ENCODE measurements at places on chromosomes 7 and 10.

GRCh38 chr7:98984126-98984525, 105.8 kb downstream of the TRRAP start:
- no peak for DNase-seq

DNA sequence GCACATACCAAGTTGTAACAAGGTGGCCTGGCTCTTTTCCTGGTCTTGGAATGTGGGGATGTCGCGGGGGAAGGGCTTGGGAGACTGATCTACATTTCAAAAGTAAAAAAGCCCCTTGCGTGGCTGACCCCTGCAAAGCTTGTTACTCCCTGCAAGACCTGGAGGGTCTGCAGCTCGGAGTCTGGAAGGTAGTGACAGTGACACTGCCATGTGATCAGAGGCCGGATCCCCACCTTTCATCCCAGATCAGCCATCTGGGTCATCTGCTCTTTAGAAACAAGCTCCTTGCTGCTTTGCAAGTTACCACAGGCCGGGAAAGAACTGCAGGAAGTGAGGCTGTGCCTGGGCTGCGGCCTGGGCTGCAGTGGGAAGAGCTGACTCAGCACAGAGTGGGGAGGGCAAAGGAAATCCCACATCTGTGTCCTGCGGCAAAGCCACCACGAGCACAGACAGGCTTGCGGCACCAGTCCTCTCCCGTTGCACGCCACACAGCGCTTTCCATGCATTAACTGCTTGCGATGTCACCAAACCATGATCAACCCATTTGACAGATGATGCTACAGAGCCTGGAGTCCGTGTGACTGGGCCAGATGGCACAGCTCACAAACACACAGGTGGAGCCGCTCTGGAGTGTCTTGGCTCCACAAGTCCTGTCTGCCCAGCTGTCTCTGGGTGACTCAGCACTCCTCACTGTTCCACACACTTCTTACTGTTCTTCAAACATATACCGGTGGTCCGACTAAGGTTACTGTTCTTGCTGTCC, 97.7 kb downstream of the SH3PXD2A start:
- DNase-seq: no peak

GRCh38 chr10:96292971-96293920, 11.0 kb upstream of the DNTT start:
- DNase-seq: peak; percentile 62

DNA sequence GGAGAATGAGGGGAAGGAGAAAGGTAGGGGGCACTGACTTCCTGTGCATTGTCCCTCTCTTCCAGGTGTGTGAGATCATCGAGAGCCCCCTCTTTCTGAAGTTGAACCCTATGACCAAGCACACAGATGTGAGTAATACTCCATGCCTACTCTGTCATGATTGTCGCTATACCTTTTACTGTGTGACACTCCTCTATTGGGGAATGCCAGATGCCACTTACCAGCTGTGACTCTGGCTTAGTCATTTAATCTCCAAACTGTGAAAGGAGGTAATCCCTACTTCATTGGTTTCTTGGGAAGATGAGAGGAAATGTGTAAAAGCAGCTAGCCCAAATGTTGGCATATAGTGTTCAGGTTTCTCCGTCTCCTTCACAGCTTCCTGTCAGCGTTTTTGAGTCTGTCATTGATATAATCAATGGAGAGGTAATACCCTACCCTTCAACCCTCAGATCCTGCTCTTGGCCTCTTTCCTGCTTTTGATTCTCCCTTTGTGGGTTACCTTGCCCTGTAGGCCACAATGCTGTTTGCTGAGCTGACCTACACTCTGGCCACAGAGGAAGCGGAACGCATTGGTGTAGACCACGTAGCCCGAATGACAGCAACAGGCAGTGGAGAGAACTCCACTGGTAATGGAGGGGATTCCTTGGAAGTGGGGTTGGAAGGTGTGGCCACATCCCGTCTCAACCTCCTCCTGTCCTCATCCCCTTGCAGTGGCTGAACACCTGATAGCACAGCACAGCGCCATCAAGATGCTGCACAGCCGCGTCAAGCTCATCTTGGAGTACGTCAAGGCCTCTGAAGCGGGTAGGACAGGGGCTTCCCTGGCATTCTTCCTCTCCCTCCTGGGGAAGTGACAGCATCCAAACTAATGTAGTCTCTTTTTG, 2.0 kb downstream of the COPS6 start:
- DNase-seq: no peak

- DNase-seq: no peak
Observed at GRCh38 chr10:116270771-116271592, 2.0 kb downstream of the GFRA1 start.

DNA sequence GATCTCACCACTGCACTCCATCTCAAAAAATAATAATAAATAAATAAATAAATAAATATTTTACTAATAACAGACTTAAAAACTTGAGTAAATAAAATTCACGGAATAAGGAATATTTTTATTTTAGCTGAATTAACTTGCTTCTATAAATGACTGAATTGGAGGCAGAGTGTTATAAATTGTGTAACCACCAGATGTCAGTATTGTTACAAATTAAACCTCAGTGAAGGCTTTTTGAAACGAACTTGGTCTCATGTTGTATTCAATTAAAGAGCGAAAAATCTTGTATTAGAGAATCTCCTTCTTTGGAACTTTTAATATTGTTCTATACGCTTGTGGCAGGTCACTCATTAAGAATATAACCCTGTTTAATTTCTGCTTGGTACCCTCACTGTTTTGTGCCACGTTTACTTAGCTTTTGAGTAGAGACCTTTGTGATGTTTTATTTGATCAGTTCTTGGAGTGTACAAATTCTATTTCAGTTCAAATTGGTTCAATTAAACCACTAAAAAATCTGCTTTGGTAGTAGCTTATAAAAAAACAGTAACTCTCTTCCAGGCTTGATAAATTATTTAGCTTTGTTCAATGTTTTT, 45.6 kb upstream of the SCIN start:
- DNase-seq: peak; percentile 12

DNA sequence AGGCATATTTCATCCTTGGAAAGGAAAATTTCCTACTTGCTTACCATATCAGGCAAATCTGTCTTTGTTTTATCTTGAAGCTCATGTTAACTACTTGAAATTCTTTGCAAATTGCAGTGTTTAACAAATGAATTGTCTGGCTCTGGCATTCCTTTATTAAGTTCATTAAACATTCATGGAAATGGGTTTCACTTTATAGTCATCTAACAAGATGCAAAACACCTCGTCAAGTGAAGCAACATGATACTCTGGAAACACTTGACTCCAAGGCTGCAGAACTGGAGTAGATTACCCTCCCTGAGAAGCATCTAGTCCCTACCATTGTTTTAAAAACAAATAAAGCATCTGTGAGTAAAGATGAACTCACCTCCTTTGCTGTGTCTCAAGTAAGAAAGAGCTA, 1086.9 kb downstream of the NRG3 start:
- no peak for DNase-seq

- DNase-seq: no peak
Observed at GRCh38 chr7:27242154-27242553, 448 bp upstream of the EVX1 start.

DNA sequence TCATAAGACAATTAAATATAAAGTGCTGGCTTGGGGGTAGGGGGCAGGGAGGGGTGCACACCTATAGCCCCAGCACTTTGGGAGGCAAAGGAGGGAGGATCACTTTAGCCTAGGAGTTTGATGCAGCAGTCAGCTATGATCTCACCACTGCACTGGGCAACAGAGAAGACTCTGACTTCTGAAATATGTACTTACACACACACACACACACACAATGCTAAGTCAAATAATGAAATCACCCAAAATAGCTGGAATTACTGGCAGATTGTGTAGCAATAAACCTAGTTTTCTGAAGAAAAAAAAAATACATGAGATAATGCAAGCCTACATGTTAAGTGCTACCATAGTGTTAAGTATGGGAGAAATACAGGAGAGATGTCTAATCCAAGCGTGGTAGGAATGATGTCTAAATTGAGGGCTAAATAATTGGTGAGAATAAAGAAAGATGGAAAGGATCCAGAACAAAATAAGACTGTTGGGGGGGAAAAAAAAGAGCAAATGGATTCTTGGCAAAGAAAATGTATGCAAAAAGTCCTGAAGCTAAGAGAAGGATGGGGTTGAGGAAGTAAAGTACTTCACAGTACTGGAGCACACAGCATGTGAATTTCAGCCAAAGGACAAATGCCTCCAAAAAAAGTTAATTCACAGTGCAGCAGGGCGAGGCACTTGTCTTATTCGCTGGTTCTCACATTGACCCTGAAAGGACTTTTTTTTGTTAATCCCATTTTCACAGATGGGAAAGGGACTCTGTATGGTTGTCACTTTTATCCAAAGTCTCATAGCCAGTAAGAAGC, 73.9 kb downstream of the IGF2BP3 start:
- DNase-seq: no peak

DNA sequence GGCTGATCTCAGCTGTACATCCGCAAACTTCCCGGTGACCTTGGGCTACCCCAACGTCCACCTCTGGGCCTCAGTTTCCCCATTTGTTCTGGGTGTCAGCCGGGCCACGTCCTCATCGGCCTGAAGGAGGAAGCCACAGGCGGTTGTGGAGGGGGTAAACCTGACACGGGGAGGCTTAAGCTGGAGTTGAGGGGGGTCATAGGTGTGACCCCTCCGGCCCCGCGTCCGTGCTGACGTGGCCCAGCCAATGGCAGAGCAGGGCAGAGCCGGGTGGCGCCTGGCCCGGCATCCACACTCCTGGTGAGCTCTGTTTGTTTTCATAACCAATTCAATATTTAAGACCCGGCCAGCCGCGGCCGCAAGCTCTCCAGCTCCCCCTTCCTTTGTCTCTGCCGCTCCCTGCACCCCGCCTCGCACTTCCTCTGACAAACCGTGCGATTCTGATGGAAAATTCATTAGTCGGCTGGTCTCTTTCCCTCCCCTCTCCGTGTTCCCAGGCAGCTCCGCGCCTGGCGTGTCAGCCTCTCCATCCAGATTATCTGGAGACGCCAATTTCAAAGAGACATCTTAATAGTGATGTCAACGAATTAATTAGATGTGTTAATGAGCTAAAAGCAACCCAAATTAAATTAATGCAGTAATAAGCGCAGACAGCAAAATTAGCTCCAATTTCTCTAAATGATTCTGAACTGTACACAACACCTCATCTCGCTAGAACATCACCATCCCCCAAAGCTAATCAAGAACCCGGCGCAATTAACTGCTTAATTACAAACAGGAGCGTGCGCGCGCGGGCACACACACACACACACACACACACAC, 55.4 kb downstream of the MICALL2 start:
- DNase-seq: peak; percentile 38

DNA sequence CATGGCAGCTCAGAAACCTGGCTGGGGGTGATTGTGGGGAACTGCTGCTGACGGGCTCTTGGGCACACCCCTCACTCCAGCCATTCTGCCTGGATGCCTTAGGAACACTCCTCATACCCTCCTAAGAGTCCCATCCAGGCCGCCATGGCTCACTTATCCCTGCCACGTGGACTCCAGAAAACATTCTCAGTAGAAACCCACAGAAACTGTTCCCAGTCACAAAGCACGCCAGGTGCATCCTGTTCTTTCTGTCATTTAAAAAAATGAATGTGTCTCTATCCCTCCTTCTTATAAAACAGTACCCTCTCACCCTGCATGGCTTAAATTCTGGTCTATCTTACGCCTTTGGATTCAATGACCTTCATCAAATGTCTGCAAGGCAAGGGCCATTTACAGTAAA, 177.7 kb downstream of the CUX1 start:
- no peak for DNase-seq

GRCh38 chr7:12211711-12212485, 804 bp downstream of the TMEM106B start:
- DNase-seq: peak; percentile 10

DNA sequence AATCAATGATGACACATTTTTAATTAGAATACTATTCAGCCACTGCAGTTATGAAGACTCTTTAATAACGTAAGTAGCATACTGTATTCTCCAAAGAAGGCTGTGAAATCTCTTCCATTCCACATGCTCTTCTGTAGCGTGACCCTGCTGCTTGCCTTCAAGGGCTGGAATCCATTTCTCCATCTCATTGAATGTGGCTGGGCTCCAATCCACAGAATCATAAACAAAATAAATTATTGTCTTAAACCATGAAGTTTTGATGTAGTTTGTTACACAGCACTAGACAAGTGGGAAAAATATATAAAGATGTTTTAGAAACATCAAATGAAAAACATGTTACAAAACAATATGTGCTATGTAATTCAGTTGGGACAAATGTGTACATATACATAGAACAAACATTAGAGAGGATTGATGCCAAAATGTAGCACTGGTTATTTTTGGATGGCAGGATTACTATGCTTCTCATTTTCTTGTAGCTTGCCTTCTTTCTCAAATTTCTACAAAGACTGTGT, 410.8 kb upstream of the PODXL start:
- DNase-seq: no peak

- no peak for DNase-seq
Observed at GRCh38 chr10:7773845-7774801, 13.7 kb downstream of the KIN start.

- DNase-seq: no peak
Observed at GRCh38 chr7:4058158-4058557, 623.9 kb upstream of the FOXK1 start.

GRCh38 chr10:101226491-101227428, 2.5 kb downstream of the LBX1 start:
- no peak for DNase-seq

GRCh38 chr7:46854958-46855473, 726.9 kb downstream of the TNS3 start:
- DNase-seq: no peak

GRCh38 chr10:5949009-5949759, 28.2 kb downstream of the IL15RA start:
- DNase-seq: peak; percentile 63

GRCh38 chr7:122847871-122848473, 38.3 kb downstream of the CADPS2 start:
- no peak for DNase-seq

GRCh38 chr7:106424476-106425016, 139.8 kb upstream of the NAMPT start:
- no peak for DNase-seq

GRCh38 chr7:101120315-101120714, 6.6 kb upstream of the SERPINE1 start:
- DNase-seq: no peak

GRCh38 chr10:76543655-76544054, 1094.0 kb downstream of the KCNMA1 start:
- DNase-seq: no peak

GRCh38 chr7:44305564-44306507, 19.6 kb downstream of the CAMK2B start:
- DNase-seq: no peak

GRCh38 chr10:103711351-103711994, 143.9 kb downstream of the SH3PXD2A start:
- no peak for DNase-seq

GRCh38 chr7:116630357-116630756, 41.6 kb upstream of the MET start:
- DNase-seq: no peak

All from HEK293T (cell line).